ENCODE measurements at places on chromosomes 4 and X.
A peak's percentile ranks its signal among the peaks of the same experiment; 100 is the strongest.

GRCh38 chr4:73729534-73730165, 10.7 kb upstream of the CXCL8 start:
- no peak for DNase-seq

DNA sequence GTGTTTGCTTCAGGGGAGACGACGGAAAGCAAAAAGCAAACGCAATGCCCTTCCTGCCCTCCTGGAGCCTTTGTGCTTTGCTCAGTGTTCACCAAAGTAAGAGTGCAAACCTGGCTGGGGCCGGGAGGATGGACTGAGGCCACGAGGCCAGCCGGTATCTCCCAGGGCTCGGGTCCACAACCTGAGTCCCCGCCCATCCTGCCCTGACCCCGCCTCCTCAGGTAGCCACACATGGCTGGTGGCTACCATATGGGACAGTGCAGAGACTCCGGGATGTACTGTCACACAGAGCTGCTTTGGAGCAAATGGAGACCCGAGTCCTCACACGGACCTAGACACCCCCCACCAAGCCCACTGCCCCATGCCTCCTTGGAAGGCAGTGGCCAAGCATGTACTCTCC, 4.8 kb downstream of the ATP2B3 start:
- no peak for DNase-seq

GRCh38 chr4:11428899-11429698, 405 bp upstream of the HS3ST1 start:
- peak; percentile 59 for DNase-seq

GRCh38 chr4:26083987-26084386, 170.0 kb downstream of the SMIM20 start:
- no peak for DNase-seq

- no peak for DNase-seq
Observed at GRCh38 chr4:24742335-24742734, 53.0 kb upstream of the SOD3 start.

- DNase-seq, result no peak
Observed at GRCh38 chr4:174058846-174059245, 224.6 kb downstream of the FBXO8 start.

DNA sequence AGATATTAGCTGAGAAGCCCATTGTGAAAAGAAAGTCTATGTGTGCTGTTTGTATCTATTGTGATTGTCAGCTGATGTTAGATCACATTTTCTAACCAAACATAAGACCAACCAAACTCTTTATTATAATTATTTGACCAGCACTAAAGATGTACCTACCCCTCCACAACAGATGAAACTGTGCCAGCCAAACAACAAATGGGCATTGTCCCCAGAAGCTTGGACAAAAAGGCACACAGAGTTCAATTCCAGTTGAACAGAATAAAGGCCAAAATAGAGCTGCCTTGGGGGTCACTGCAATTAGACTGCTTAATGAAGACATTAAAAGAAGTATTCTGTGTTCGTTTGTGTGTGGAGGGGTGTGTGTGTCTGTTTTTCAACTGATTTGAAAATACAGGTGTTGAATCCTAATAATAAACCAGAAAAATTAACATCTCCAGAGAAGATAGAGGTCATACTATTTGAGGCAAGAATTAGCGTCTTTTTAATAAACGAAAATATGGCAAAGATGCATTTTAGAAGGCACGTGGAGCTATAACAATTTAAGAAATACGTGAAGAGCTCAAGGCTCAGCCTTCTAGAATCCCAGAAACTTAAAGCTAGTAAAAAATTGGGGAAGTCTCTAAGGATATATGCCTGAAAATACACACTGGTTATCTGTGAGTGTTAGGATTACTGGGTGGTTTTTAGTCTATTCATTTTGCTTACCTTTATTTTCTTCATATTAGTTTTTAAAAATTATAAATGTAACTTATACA, 2.2 kb downstream of the SPP1 start:
- no peak for DNase-seq

GRCh38 chr4:80017125-80017854, 55.7 kb downstream of the ANTXR2 start:
- no peak for DNase-seq

GRCh38 chrX:150201841-150202240, 161.3 kb upstream of the MAMLD1 start:
- no peak for DNase-seq

GRCh38 chrX:126551306-126551705, 1.3 kb downstream of the DCAF12L1 start:
- DNase-seq, result no peak

GRCh38 chr4:52595001-52595400, 64.1 kb downstream of the USP46 start:
- DNase-seq, result no peak

- DNase-seq, result no peak
Observed at GRCh38 chr4:21778702-21779101, 169.9 kb downstream of the KCNIP4 start.

- no peak for DNase-seq
Observed at GRCh38 chrX:17930850-17931249, 69.8 kb upstream of the RAI2 start.

DNA sequence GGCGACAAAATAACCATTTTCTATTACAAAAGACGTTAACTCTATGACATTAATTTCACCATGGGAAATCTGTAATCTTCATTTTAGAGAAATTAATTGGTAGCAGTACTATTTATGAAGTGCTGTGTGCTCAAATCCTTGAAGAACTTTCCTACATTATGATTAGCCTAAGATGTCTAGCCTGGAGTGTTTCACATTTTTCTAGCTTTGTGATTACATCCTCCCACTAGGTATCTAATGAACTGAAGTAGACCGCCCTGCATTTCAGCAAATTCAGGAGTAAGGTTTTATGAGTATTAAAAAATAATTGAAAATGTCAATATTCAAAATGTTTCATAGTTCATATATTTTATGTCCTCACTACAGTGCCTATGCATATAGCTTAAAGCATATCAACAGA, 713.1 kb downstream of the CCSER1 start:
- no peak for DNase-seq

DNA sequence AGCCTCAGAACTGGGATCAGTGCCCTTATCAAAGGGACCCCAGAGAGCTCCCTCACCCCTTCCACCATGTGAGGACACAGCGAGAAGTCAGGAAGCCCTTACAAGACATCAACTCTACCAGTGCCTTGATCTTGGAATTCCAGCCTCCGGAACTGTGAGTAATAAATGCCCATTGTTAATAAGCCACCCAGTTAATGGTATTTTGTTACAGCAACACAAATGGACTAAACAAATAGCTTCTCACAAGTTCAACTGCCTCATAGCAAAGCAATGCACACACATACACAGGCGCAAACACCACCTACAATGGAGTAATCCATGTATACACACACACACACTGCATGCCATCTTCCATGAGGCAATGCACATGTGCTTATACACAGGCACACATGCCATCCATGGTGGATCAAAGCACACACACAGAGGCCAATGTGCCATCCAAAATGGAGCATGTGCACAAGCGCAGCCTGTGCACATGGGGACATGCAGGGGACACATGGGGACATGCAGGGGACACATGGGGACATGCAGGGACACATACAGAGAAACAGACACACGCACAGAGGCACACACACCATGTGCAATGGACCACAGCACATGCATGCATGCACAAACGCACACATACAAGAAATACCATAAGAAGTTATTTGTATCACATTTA, 137.6 kb upstream of the TBL1X start:
- DNase-seq, result no peak

GRCh38 chrX:40189637-40190036, 91.9 kb upstream of the BCOR start:
- DNase-seq, result no peak

GRCh38 chr4:15373363-15373762, 54.5 kb upstream of the C1QTNF7 start:
- DNase-seq, result no peak

DNA sequence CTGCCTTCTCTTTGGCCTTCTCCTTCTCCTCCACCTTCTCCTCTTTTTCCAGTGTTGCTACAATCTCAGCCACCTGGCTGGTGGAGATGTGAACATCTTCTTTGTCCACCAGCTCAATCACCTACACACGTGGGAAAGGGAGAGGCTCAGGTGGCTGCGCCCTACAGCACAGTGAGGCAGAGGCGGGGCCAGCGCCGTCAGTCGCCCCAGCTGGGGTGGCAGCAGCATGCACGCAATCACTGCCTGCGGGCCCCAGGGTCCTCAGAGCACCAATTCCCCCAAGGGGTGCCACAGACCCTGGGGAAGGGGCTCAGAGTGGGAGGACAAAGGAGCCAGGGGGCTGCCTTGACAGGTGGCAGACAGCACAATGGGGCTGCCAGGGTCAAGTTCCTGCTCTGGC, 21.4 kb downstream of the FGFR3 start:
- no peak for DNase-seq

GRCh38 chrX:5823903-5824302, 404.8 kb downstream of the NLGN4X start:
- DNase-seq, result no peak

GRCh38 chr4:38805530-38806145, 1.0 kb upstream of the TLR1 start:
- no peak for DNase-seq

DNA sequence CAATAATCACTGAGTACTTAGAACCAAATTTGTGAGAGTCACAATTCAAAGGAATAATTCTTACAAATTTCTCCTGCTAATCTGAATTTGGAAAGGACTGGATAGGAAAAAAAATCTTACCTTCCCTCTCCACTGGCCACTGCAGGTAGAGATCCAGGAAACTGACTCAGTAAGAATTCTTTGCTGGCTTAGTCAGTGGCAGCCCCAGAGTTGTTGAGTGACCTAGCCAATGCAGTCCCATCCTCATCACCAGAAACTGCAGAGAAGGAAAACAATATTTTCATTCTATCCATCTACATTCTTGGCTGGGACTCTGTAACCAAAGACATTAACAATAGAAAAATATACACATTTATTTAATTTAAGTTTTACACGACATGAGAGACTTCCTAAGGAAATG, 572.0 kb downstream of the ADGRL3 start:
- DNase-seq, result no peak

DNA sequence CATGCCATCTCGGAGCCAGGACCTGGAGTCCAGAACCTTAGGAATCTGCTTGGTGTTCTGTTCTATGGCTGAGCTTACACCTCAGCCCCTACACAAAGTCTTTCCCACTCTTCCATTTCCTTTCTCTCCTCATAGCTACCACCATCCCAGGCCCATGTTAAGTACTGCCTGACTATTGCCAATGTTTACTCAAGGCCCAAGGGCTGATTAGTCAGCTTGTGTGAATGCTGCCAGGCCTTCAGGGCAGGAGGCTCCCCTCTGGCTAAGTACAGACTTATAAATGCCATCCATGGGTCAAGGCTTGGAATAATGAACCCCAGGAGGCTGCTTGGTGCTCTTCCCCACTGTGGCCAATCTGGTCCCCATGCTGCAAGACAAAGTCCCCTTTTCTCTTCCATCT, 411.6 kb upstream of the MAGEB18 start:
- no peak for DNase-seq

DNA sequence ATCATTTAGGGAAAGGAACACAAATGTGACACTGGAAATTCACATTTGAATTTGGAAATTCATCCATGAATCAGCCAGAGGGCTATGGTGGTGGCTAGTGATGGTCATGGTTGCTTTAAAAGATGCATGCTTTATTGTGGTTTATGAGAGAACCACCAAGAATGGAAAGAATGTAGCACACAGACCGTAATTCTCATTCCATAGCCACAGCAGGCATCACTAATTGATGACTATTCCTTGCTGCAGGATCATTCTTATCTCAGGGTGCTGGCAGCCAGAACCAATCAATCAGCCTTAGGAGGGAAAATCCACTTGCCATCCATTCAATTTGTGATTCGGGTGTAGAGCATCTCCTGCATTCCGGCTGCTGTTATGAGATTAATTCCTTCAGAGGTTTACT, 115.6 kb downstream of the DHRSX start:
- no peak for DNase-seq

- no peak for DNase-seq
Observed at GRCh38 chr4:175412746-175413145, 399.3 kb downstream of the GPM6A start.

DNA sequence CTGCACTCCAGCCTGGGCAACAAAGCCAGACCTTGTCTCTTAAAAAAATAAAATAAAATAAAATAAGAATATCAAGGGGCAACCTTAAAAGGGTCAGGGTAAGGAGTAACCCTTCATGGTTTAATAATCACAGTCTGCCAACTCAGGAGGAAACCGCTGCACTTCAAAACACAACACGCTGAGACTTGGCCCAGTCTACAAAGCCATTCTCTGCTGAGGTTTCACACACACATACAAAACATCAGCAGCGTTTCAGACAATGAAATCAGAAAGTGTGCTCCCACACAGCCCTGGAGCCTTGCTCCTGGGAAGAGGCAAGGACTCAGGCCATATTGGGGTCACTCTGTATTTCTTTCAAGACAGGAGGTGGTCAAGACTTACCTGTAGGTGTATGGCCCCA, 18.3 kb downstream of the SCARB2 start:
- no peak for DNase-seq

DNA sequence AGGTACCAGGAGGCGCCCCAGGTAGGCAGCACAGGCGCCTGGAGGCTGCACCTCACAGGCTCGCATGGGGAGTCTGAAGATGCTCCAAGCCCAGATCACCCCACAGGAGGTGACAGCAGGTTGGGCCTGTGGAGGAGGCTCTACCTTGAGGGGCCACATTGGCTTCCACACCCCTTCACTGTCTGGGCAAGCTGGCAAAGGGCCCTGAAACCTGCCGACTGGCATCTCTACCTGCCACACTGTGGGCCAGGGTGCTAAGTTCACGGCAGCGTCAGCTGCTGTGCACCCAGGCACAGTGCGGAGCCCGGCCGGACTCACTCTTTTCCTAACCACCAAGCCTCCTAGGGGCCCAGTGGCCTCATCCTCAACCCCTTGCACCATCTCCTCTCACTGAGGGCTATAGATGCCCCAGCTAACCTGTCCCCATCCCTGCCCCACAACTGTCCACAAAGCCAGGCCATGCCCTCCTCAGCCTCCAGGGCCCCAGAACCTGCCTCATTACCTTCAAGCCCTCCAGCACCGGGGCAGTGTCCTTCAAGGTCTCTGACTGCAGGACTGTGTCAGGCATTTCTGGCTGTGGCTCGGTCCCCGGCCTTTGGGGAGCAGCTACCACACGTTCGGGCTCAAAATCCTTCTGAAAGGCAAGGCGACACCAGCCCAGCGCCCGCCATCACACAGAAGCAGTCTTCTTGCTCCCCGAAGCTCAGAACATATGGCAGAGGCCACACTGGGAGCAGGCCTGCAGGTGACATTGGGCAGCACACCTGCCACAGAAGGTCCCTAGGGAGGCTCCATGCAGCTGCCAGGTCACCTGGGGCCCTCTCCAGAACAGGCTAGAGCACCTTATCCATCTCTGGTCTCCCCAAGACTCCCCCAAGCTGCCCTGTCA, 28.8 kb downstream of the FGFR3 start:
- DNase-seq, result no peak

Measured in activated CD4-positive, CD25-positive, alpha-beta regulatory T cell treated with anti-CD3 and anti-CD28 coated beads, Interleukin-2, amount 50 U/mL, for 72 hours (primary cell).